ENCODE measurements at places on chromosomes 1 and 21.

- DNase-seq = no peak
These were observed 27.6 kb downstream of the CD247 start for GRCh38 chr1:167490765-167491164.

GRCh38 chr1:180936110-180937011 is 23.7 kb downstream of the KIAA1614 start:
- no peak for DNase-seq

DNA sequence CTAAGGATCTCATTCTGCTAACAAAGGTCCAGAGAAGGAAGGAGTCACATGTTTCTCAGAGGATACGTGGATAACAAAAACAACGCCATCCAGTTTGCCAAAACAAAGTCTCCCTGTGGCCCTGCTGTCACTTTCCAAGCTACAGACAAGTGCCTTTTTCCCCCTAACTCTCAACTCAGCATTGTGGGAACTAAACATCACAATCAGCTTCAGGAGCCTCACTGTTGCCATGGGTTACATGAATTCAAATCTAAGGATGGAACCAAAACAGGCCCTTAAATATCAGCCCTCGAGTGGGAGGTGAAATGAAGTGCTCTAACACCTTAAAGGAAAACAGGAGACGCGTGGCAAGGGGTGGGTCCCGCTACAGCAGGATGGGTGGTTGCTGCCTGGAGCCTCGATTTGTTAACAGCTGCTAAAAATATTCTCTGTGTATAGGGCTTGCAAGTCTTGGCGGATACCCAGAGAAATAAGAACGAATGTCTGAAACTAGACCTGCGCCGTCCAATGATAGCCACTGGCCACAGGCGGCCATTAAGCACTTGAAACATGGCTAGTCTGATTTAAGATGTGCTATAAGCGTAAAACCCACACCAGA is 66.4 kb upstream of the SOD1 start:
- no peak for DNase-seq

DNA sequence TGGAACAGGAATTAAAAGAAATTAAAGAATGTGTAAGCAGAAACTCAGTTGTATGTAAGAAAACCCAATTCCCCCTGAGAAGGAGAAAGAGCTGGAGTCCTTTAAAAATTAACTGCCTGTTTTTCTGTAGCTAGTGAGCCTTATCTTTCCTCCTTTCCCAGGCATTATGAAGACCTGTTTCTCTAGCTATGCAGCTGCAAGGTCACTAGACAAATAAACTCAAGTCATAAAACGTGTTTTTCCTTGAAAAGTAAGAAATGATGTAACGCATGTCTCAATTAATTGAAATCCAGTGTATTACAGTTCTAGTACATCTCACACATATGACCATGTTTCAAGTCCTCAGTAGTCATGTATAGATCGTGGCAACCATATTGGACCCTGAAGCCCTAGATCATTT is 5.3 kb downstream of the S100A12 start:
- no peak for DNase-seq

GRCh38 chr1:12208764-12209494 is 20.9 kb upstream of the VPS13D start:
- peak; percentile 86 for DNase-seq

DNA sequence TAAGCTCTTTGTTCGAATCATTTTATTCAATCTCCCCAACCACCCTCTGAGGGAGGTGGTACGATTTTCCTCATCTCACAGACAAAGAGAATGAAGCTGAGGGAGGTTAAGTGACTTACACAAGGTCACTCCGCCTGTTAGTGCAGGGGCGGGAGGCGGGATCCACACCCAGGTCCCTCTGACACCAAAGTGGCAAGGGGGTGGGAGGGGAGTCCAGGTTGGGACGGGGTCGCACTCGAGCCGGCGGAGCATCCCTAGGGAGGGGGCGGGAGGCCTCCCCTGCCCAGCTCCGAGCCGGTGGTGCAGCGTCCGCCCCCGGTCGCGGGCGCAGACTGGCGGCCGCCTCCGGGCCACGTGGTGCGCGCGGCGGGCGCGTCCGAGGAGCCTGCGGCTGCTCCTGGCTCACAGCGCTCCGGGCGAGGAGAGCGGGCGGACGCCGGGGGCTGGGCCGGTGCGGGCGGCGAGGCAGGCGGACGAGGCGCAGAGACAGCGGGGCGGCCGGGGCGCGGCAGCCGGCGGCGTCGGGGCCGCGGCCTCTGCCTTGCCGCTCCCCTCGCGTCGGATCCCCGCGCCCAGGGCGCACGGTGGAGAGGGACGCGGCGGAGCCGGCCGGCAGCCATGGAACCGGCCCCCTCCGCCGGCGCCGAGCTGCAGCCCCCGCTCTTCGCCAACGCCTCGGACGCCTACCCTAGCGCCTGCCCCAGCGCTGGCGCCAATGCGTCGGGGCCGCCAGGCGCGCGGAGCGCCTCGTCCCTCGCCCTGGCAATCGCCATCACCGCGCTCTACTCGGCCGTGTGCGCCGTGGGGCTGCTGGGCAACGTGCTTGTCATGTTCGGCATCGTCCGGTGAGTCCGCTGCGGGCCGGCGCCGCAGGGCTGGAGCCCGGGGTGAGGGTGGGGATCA is at the start of gene OPRD1:
OPRD1 (plus strand) TSS at position 405 of the 903 bp plus-strand sequence; CDS start at position 619, 214 bp downstream.
- DNase-seq = no peak

- DNase-seq = no peak
These were observed 21.9 kb downstream of the SH2D2A start for GRCh38 chr1:156794506-156795373.

DNA sequence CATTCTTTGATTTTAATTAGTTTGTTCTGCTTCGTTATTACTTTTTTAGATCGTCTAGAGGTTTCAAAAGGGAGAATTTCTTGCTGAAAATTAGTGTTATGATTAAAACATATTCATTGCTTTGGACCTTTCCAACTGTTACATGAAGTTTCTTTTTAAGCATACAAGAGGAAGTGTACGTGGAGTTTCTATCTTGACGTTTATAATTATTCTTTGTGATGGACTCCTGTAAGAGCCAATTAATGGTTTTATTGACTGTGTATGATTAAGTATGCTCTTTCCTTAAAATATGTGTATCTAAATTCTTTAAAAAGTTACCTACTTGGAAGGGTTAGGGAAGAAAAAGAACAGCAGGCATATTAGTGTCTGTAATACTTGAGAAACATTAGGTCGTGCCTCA is 37.8 kb downstream of the SPEN start:
- DNase-seq = no peak

DNA sequence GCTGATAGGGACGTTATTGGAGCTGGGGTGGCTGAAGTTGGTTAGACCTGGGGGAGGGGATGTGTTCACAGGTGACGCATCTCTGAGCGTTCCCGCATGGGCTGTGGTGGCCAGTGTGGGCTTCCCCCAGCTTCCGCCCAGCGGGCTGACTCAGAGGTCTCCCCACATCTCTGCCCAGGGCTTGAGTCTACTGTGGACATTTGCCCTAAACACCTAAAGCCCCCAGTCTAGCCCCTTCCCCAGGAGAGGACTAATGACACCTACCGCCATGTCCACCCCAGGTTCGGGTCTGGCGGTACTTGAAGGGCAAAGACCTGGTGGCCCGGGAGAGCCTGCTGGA is 2.0 kb downstream of the AGRN start:
- DNase-seq = no peak

DNA sequence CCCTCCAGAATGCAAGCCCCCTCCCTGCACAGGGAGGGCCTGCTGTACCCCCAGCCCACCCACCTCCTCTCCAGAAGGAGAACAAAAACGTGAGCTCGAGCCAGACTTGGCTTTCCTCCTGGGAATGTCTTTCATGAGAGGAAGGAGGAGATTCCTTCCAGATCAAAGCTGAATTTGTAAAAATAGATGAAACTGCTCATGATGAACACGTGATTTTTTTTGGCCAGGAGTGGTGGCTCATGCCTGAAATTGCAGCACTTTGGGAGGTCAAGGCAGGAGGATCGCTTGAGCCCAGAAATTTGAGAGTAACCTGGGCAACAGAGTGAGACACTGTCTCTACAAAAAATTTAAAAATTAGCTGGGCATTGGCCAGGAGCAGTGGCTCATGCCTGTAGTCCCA is 21.8 kb downstream of the GPR157 start:
- no peak for DNase-seq

DNA sequence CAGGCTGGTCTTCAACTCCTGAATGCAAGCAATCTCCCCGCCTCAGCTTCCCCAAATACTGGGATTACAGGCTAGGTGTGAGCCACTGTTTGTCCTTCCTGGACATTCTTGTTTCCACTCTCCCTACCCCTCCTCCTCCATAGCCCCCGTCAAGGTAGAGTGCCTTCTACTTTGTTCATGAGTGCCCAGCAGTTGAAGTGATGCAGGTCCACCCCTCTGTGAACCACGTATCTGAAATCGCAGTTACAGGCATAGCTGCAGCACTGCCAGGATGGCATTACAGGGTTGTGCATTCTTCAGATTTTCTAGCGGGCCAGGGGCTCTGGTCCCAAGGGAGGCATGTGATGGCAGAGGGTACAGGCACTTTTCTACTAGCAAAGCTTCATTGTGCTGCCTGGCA is 7.4 kb upstream of the TLR5 start:
- DNase-seq = no peak

GRCh38 chr1:17559615-17560419 is 20.3 kb downstream of the ARHGEF10L start:
- DNase-seq = no peak

DNA sequence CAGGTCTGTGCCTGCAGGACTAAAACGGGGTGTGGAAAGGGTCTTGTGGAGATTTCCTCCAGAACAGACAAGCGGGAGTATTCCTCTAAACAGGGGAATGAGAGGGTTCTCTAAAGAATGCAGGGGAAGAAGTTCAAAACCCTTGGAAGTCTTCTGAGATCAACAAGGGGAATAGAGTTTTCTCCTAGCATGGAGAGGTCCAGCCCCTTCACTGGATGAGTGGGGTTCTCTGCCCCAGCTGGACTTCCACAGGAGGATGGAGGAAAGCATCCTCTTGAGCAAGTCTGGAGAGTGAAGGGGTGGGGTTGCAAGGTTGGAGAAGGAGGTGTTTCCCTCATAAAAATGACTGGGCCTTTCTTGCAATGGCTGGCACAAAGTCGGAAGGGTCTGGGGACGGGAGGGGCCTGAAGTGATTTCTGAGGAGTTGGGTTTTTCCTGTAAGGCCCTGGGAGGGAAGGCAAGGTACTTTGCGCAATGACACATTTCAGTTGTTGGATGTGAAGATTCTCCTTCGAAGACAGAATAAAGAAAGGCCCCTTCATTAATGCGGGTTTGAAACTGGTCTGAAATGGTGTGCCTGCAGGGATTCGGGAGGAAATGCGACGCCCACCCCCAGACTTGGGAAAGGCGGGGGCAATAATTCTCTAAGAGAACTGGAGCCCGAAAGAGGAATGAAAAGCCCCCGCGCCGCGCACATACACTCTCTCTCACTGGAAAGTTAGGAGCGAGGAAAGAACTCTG is 884 bp downstream of the SPATA6 start:
- no peak for DNase-seq

DNA sequence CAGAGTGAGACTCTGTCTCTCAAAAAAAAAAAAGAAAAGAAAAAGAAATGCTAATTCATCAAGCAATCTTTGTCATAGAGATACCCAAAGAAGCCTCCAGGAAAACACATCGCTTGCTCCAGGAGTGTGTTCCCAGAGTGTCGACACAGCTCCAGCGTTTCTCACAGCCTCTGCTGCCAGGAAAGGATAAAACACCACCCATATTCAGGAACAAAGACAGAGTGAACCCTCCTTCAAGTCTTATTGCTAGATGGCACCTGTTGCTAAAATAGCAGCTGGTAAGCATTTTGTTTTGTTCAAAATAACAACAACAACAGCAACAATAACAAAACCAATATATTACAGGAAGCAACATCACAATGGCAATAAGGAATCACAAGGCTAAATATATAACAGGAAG is 3.1 kb downstream of the ILDR2 start:
- DNase-seq = no peak

GRCh38 chr1:214337511-214337910 is 56.6 kb downstream of the SMYD2 start:
- DNase-seq = no peak

DNA sequence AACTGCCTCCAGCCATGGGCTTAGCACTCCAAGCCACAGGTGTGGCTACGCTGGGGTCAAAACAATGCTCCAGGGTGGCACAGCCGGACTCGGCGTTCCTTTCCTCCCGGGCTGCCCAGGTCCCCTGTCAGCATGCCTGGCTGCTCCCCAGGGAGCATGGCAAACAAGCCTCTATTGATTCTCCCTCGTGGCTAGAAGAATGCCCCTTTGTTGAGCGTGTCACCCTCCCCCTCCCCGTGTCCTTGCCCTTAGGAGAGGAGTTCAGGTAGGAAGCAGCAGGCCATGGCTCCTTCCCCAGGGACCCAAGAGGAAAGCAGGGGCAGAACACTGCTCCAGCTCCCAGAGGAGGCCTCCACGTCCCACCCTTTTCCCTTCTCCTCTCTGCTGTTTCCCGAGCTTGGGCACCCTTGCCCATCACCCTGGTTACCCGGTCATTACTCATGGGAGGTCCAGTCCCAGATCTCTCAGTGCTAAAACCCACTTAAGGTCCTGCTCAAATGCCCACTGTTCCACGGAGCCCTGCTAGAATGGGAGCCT is 57.4 kb upstream of the CITED4 start:
- no peak for DNase-seq
